T-helper 2 cell treated with Interferon-gamma antibody and Interleukin-4, amounts not matched to agents 100 ng/mL and 5 ng/mL, for 36 hours (primary cell): ENCODE measurements at places on chromosomes 2 and 18. TPM values are rescaled to one million over a fixed set of nuclear protein-coding genes. Genes with fewer than 3 reads are reported as not detected.

The TEKT4 gene
- 0.39 and 0.59 TPM in 2 replicates for total RNA-seq

The UGT1A7 gene
- total RNA-seq, result not detected in 2 replicates

The DPP4 gene
- total RNA-seq, result 137 and 138 TPM in 2 replicates

The NTSR2 gene
- total RNA-seq, result not detected in 2 replicates

The ACTG2 gene
- total RNA-seq, result not detected in 2 replicates

The CHCHD5 gene
- 29.1 and 36.0 TPM in 2 replicates for total RNA-seq

The POTEI gene
- not detected in 2 replicates for total RNA-seq

The SERPINE2 gene
- total RNA-seq, result 14.4 and 15.1 TPM in 2 replicates

The CD8A gene
- total RNA-seq, result 2.4 and 3.2 TPM in 2 replicates

The DIPK1C gene
- total RNA-seq, result not detected in 2 replicates

The TFPI gene
- total RNA-seq, result 0.11 TPM in 1 of 2 replicates, not detected in the other

The UGT1A3 gene
- total RNA-seq, result not detected in 2 replicates

The SLC14A1 gene
- total RNA-seq, result 2.4 and 2.8 TPM in 2 replicates

The SLC9A4 gene
- 0.11 and 0.18 TPM in 2 replicates for total RNA-seq

The TMEM198 gene
- total RNA-seq, result 0.41 and 0.77 TPM in 2 replicates

The FOXI3 gene
- total RNA-seq, result not detected in 2 replicates

The CXCR4 gene
- total RNA-seq, result 94.2 and 97.6 TPM in 2 replicates

The IGFBP5 gene
- total RNA-seq, result not detected in 2 replicates

The MAP3K19 gene
- total RNA-seq, result not detected in 2 replicates

The KCTD18 gene
- total RNA-seq, result 14.8 and 15.1 TPM in 2 replicates

The CELF4 gene
- total RNA-seq, result not detected in 2 replicates

The LIMS2 gene
- total RNA-seq, result 23.1 and 24.2 TPM in 2 replicates

The LCT gene
- total RNA-seq, result 0.64 and 0.86 TPM in 2 replicates

The LRRTM1 gene
- not detected in 2 replicates for total RNA-seq

The STARD6 gene
- 0.27 TPM in 1 of 2 replicates, not detected in the other for total RNA-seq

The TMBIM1 gene
- 86.1 and 89.3 TPM in 2 replicates for total RNA-seq

The ALPG gene
- not detected in 2 replicates for total RNA-seq

The FAM237A gene
- not detected in 2 replicates for total RNA-seq

The LIMS4 gene
- total RNA-seq, result 0.20 and 0.25 TPM in 2 replicates

The STRN gene
- total RNA-seq, result 34.5 and 35.2 TPM in 2 replicates

The ANO7 gene
- 0.32 and 0.52 TPM in 2 replicates for total RNA-seq

The GREB1 gene
- total RNA-seq, result 0.25 and 0.30 TPM in 2 replicates

The NDC80 gene
- 72.8 and 73.2 TPM in 2 replicates for total RNA-seq
